ENCODE measurements at places on chromosomes 12 and 14.

DNA sequence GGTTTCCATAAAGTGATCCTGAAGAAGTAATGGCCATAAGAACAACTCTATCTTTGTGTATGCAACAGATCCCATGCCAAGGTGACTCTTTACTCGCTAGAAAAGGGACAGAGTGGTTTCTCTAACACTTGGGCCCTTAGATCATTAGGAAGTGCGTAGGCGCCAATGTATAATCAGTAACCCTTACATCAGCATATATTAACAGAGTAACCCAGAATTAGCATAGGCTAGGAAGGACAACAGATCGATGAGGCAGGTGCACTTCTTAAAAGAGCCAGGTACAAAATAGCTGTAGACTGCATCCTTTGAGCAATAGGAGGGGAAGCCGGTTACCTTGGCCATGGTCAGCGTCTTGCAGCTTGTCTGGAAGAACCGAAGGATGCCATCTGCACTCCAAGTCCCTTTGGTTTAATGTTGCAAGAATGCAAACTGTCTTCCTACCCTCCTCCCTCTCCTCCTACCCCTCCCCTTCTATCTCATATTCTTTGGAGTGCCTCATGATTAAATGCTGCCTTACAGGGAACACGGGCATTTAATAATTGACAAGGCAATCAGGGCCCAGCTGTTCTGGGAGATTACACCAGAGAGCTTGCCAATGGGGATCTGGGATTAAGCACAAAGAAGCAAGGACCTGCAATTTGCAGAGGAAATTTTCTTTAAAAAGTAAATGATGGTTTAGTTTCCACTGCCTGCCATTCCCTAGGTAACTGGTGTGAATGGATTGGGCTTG is 8.0 kb downstream of the GSG1 start:
- DNase-seq: no peak

GRCh38 chr14:101225157-101226152 is 321.9 kb upstream of the RTL1 start:
- DNase-seq: no peak

GRCh38 chr14:89444044-89444443 is 27.0 kb upstream of the FOXN3 start:
- no peak for DNase-seq

- no peak for DNase-seq
These were observed 63.7 kb upstream of the RASSF8 start for GRCh38 chr12:25894759-25895158.

GRCh38 chr12:45773747-45774146 is 44.2 kb downstream of the ARID2 start:
- DNase-seq: no peak

GRCh38 chr12:38391007-38391406 is 74.4 kb downstream of the ALG10B start:
- no peak for DNase-seq

DNA sequence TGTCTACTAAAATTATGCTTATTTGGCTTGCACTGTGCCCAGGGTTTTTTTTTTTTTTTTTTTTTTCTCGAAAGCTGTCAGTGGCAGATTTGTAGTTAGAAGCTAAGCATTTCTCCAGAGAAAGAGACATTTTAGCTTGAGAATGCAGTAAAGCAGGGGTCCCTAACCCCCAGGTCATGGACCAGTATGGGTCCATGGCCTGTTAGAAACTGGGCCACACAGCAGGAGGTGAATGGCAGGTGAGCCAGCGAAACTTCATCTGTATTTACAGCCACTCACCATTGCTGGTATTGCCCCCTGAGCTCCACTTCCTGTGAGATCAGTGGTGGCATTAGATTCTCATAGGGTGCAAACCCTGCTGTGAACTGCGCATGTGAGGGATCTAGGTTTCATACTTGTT is 73.7 kb downstream of the TMTC2 start:
- no peak for DNase-seq
